Stimulated activated CD8-positive, alpha-beta memory T cell treated with anti-CD3 and anti-CD28 coated beads, Interleukin-7, amount 100 ng/mL, for 1 hour (primary cell): ENCODE measurements at places on chromosomes 5 and 9.

DNA sequence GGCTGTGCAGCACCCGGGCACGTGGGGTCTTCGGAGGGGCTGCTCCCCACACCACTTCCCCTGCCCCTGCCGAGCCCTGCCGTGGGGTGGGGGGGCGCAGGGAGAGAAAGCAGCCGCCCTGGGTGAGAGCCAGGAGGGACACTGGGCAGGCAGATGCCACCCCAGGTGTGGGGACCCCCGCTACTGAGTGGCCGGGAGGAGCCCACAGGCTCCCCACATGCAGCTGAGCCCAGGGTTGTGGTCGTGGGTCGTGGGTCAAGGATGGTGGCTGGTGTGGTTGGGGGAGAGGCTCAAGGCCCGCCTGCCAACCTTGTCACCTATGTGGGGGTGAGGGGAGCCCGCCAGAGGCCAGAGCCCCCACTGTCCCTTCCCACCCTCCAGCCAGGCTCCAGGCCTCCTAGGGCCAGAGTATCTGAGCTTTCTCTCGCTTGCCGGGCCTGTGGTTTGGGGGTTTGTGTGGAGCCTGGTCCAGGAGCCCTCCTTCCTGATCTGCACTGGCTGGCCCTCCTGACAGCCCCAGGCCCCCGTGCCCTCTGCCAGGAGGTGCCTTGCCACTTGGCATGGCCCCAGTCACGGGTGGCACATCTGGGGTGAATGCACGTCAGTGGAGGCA lies 35.5 kb downstream of the EXOC3 start:
- DNase-seq: no peak

GRCh38 chr5:62561896-62562295 lies 16.7 kb upstream of the LRRC70 start:
- no peak for DNase-seq

DNA sequence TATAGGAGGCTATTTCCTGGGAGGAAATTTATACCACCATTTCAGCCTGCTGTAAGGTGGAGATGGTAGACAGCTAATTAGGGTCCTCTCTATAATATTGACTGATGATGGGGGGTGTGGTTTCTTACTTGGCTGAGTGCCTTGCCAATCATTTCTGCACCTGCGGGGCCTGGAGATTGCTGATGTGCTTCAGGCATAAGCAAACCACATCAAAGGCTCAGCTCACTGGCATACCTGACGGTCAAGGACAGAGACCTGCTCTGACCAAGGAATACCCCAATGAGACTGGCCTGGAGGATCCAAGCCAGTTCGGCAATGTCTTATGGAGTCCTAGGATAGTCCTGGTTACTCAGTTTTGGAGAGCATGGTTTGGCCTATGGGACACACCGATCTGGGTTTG lies 29.5 kb downstream of the ANKH start:
- DNase-seq: no peak

DNA sequence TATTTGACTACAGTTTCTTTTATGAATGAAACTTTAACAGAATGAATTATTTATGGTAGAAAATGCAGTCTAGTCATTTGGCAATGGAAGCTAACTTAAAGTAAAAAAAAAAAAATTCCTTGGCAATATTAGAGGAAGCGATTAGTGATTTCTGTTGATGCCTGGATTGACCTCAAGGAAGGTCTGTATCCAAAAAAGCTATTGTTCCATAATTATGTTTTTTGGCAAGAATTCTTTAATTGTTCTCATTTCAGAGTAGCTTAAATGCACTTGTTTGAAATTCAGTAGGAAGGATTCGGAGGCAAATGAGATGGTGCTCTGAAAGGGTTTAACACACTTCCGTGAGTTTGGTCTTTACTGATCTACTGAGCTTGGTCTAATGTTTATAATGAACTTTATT lies 61.8 kb downstream of the ITGA1 start:
- DNase-seq: no peak

DNA sequence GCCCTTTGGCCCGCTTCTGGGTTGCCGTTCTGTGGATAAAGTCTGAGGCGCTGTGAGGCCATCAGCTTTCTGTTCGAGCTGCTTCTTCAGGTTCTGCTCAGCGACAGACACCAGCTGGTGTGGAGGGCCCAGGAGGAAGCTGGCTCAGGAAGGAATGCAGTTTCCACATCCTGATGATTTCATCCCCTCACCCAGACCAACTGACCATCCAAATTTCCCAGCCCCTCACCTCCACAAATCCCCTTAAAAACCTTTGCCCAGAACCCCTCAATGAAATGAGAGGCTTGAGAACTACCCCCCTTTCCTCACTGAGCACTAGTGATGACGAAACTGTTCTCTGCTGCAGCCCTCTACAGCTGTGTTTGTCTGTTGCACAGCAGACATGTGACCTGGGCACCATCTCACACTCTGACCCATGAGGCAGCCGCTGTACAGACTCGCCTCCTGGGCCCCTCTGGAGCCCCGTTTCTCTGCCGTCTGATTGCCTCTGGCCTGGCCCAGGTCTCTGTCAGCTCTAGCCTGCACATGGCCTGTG lies 45.4 kb downstream of the SPATA31C2 start:
- DNase-seq: no peak

GRCh38 chr5:135547590-135548254 lies 12.0 kb upstream of the NEUROG1 start:
- no peak for DNase-seq

DNA sequence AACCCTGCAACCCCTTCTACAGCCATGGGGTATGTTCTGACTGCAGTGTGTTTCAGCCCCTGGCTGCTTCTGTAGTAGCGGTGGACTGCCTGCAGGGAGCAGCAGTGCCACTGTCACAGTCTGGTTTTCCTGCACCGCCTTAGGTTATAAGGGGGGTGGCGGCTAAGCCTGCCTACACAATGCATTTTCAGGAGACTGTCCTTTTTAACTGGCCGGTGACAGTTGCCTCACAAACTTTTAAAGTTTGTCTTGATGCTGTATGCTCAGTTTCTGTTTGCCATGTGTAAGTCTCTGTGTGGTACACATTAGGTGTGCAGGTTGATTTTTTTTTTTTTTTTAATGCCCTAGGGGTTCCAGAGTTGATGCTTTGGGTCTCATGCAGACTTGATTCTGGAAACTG lies 53.0 kb downstream of the NUP214 start:
- peak; percentile 63 for DNase-seq

DNA sequence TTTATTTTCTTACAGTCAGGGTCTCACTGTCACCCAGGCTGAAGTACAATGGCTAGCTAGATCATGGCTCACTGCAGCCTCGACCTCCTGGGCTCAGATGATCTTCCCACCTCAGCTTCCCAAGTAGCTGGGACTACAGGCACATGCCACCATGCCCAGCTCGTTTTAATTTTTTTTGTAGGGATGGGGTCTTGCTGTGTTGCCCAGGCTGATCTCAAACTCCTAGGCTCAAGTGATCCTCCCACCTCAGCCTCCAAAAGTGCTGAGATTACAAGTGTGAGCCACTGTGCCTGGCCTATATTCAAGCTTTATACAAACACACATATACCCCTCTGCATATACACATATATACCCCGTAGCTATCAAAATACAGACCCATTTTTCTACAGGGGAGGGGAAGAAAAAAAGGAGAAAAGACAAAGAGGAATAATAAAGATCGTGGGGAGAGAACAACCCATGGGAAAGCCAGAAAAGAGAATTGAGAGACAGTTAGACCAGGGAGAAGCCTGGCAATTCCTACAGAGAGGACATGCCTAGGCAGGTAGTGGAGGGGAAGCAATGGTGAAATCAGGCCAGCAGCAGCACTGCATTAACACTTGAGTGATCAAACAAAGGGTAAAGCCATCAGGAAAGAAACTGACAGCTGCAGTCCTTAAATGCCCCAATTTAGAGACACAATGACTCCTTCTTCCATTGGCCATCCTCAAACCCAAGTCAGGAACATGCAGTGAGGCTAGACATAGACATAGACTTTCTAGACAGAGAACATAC lies 102.7 kb downstream of the EFNA5 start:
- DNase-seq: no peak

DNA sequence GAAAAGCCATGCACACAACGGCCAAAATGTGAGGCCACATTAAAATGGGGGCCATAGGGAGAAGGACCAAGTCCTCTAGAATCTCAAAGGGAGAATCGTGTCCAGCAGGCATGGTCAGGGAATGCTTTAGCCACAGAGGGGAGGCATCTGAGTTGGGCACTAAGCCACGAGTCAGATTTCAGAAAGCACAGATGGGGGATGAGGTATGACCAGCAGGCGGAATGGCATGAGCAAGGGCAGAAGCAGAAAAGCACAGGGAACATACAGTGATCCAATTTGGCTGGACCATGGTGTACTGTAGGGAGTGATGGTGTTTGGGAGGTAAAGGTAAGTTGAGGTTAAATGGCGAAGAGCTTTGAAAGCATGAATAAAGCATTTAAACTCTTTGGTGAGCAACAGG lies 214.6 kb downstream of the TLE1 start:
- DNase-seq: no peak

- no peak for DNase-seq
Measured at GRCh38 chr5:74028976-74029375, 403.0 kb downstream of the ARHGEF28 start.
